ENCODE measurements at places on chromosomes 12 and 14. TPM values are rescaled to one million over a fixed set of nuclear protein-coding genes. Genes with fewer than 3 reads are reported as not detected.
A peak's percentile ranks its signal among the peaks of the same experiment; 100 is the strongest.

OR4K15 gene
- not detected for total RNA-seq

ZNF384 gene
- 19.4 TPM for total RNA-seq

B3GNT4 gene
- not detected for total RNA-seq

TMCC3 gene
- total RNA-seq: 2.2 TPM

MOK gene
- total RNA-seq: 13.8 TPM

DEGS2 gene
- total RNA-seq: 0.37 TPM

BHLHE41 gene
- 16.5 TPM for total RNA-seq

DNA sequence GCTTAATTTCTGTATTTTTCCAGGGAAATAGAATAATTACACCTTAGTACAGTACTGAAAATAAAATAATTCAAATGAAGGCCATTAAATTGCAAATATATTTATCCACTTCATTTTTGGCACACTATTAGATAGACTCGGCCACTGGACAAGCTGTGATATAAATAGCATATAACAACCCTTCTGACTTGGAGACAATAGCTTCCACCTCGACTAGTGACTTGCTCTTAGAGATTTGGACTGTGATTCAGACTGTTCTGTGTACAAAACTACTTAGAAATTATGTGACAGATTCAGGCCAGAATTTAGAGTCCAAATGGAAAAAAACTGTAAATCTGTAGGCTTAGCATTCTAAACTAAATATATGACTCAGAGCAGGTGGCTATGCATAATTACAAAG, 949.9 kb downstream of the LRFN5 start:
- no peak for DNase-seq

DNA sequence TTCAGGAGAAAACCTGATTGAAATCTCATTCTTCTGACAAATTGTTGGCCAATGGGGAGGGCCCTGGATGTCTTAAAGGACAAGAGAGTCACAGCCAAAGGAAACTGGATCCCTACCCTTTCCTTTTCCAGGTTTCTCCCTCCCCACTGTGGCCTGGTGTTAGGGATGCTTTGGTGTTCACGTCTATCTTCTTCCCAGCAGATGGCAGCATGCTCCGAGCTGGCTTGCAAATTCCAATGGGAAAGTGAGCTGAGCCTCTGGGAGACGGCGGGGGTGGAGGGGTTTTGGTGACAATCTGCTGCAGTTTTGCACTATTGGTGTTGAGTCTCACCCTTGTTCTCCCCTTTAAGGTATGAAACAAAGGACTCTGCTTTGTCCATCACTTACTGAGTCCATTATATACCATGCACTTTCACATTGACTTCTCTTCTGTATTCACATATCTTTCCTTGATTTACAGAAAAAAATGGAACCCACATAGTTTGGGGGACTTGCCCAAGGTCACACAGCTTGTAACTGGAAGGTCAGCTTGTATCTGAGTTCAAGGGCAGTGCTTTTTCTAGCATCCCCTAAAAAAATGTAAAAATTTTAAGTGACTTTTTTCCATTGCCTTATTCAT, 39.3 kb downstream of the CCDC177 start:
- DNase-seq: peak; percentile 25

DNA sequence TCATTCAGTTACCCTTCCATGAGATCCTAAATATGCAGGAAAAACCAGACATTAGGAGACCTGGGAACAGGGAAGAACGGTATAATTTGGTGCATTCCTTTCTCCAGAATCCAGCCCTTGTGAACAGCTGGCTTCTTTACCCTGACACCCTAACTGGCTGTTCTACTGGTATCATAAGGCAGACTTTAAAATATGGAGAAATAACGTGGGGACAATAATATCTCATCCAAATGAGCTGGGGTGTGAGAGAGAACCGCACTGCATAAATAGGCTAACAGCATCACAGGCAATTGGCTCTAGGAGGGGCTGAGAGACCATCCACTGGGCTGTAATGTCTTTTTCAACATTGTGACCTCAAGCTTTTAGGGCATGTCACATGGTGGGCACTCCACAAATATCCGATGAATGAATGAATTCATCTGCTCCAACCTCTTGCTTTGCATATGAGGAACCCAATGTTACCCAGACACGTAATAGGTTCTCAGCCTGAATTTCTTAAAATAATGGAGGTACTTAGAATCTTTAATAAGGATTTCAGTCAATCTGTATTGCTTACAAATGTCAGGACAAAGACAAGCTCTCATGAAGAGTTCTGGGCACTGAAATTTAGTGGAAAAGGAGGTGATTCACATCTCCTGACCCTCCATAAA, 157.9 kb downstream of the SAMD4A start:
- DNase-seq: no peak

- DNase-seq: no peak
Observed at GRCh38 chr14:79468486-79468885, 742.8 kb downstream of the DIO2 start.

GRCh38 chr12:44375694-44376093, 500.4 kb downstream of the NELL2 start:
- DNase-seq: no peak

DNA sequence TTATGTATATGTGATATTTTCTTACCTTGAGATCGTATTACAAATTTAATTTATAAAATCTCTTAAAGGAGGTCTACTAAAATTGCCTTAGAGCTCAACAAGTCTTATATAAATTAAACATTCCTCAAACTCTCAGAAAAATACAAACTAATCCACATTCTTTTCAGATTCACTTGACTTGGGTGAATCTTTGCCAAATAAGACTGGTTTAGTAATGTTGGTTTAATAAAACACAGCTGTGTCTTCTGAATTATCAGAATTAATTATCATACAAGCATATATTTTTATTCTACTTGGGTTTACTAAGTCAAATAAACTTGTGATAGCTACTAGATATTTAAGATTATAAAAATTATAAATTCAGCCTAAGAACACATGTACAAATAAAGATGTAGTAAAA, 13.3 kb downstream of the GLIPR1L2 start:
- DNase-seq: no peak

DNA sequence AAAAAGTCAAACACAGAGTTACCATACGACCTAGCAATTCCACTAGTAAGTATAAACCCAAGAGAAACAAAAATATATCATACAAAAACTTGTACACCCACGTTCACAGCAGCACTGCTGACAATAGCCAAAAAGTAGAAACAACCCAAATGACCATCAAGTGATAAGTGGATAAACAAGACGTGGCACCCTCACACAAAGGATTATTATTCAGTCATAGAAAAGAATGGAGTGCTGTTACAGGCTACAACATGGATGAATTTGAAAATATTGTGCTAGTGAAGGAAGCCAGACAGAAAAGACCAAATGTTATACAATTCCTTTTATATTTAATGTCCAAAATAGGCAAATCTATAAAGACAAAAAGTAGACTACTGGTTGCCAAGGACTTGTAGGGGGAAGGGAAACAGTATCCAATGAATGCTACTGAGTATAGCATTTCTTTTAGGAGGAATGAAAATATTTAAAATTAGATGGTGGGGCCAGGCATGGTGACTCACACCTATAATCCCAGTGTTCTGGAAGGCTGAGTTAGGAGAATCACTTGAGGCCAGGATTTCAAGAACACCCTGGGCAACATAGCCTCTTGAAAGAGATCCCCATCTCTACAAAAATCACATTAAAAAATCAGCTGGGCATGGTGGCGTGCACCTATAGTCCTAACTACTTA, 41.9 kb downstream of the SPTLC2 start:
- no peak for DNase-seq

GRCh38 chr12:105235281-105235731, 668 bp downstream of the APPL2 start:
- no peak for DNase-seq

DNA sequence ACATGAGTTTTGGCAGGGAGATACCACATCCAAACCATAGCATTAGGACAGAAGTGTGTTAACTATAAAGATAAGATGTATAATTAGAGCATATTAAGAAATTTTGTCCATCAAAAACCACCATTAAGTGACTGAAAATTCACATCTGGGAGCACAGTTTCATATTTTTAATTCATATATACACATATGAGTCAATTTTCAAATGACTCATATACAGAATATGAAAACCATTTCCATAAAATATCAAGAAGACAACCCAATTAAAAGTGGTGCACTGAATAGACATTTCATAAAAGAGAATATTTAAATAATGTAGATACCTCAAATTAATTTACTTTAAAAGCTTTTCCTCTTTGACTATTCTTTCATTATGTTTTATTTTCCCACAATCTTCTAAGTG, 25.3 kb downstream of the MUCL1 start:
- DNase-seq: no peak

GRCh38 chr12:98519257-98519907, 4.0 kb downstream of the TMPO start:
- DNase-seq: no peak

DNA sequence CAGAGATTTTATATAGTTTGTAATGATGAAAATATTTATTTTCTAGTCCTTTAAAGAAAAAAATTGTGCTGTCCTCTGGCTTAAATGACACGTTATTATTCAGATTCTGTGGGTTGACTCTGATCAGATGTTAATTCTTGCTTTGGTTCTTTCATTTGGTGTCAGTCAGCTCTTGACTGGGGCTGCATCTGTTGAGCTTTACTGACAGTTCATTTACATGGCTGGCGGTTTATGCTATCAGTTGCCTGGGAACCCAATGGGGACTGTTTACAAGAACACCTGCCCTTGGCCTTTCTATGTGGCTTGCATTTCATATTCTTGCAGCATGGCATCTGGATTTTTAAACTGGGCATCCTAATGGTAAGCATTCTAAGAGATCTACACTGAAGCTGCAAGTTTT, 667.1 kb upstream of the FBXO33 start:
- DNase-seq: no peak

DNA sequence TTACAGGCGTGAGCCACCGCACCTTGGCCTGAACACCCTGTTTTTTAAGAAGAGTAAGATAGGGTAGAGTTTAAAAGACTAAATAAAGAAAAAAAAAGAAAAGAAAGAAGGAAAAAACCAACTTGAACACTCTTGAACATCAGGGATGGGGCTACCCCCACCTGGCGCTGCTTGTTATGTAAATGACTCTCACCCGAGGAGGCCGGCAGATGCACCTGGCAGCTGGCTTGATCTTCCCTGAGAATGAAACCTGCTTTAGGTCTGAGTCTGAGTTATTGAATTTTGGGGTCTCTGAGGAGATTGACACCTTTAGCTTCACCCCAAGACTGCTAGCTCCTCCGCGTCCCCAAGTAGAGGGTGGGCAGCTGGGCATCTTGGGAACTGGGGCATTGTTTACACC, 15.5 kb upstream of the MEG3 start:
- DNase-seq: no peak

- no peak for DNase-seq
Observed at GRCh38 chr14:50792051-50792477, 38.9 kb downstream of the NIN start.

DNA sequence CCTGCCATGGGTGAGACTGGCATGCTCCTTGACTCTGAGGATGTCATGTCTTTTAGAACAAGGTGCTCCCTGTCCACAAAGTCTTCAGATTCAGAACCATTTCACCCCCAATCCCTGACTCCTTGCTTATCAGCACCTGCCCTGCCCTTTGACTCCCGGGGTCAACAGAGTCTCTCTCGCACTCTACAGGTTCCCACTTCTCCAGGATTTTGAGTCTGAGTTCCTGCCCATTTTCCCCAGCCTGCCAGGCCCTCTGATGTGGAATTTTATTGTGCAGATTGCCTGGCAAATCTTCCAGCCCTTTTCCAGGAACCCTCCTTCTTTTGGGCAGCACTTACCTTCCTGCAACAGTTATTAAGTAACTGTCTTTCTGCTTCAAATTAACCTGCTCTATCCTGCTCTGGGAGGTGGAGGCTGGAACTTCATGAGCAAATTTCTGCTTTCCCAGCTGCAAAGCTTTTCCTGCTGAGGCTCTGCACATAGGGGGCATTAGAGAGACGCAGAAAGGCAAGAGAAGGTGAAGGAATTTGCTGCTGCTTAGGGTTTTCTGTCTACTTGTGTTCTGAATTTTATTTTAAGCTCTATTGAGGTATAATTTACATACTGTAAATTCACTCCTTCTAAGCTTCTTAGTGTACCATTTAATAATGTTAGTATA, 259.1 kb downstream of the PCNX1 start:
- DNase-seq: no peak
